ENCODE measurements at places on chromosomes 12 and 14.

- no peak for DNase-seq
Observed at GRCh38 chr12:100490056-100490455, 16.4 kb downstream of the NR1H4 start.

DNA sequence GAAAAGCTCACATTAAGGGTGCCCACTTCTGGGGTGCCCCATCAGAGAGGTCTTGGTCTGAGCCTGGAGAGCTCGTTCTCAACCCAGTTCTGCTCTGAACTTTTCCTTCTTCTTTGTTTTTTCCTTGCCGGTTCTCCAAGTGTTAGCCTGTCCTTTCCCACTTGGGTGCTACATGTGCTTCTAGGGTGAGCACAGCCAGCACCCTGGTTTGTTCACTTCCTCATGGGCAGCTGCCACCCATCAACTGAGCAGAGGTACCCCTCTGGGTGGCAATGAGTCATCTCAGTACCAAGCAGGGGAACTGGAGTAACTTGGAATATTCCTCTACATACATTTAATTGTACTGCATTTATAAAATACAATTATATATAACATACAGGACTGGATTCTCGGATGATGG lies 3.9 kb upstream of the SYNE3 start:
- no peak for DNase-seq

- DNase-seq: no peak
Observed at GRCh38 chr12:39503439-39503838, 60.5 kb upstream of the KIF21A start.

DNA sequence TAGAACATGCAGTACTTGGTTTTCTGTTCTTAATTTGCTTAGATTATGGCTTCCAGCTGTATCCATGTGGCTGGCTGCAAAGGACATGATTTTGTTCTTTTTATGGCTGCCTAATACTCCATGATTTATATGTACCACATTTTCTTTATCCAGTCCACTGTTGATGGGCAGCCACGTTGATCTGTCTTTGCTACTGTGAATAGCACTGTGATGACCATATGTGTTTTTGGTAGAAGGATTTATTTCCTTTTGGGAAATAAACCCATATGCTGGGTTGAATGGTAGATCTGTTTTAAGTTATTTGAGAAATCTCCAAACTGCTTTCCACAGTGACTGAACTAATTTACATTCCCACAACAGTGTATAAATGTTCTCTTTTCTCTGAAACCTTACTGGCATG lies 86.2 kb upstream of the FERMT2 start:
- DNase-seq: no peak

DNA sequence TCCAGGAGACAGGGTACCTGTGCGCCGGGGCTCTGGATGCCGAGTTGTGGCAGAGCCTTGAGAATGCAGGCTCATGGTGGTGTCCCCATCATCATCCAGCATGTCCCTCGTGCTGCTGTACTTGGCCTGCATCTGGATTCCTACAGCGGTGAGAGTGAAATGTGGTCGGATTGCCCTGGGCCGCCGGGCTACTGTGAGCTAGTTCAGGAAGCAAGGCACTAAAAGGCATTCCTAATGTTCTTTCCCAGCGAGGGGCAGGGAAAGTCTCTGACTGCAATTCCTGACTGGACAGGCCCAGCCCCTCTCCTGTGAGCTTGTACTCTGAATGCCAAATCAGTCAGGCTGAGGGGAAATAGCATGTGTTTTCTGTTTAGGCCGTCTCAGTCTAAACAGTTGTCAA lies at the start of gene CLEC1A:
TSS of gene CLEC1A (minus strand) at position 195 of the 400 bp plus-strand sequence. CDS start at position 132, 63 bp downstream.
- no peak for DNase-seq
